Activated T-helper 17 cell treated with anti-CD3 and anti-CD28 coated beads, Interleukin-2, amount 50 U/mL, for 72 hours (primary cell): ENCODE measurements at places on chromosomes 3 and 15.

GRCh38 chr15:45401665-45402161 lies 23.4 kb upstream of the GATM start:
- no peak for ATAC-seq

GRCh38 chr15:99127773-99128172 lies 22.9 kb downstream of the SYNM start:
- ATAC-seq, result no peak

GRCh38 chr15:71649894-71650293 lies 160.5 kb upstream of the NR2E3 start:
- no peak for ATAC-seq

- ATAC-seq, result no peak
Observed at GRCh38 chr15:24985224-24985623, 30.4 kb downstream of the SNRPN start.

GRCh38 chr3:72379500-72380187 lies 468.6 kb downstream of the SHQ1 start:
- ATAC-seq, result no peak
